Large intestine (tissue), 12 donors: ENCODE measurements at places on chromosomes 13 and 19. TPM values are rescaled to one million over a fixed set of nuclear protein-coding genes. Genes with fewer than 3 reads are reported as not detected.

The GNG7 gene
- polyA plus RNA-seq, result 2.2 TPM

- no peak overlapping the region for H3K4me3 ChIP-seq
- no peak overlapping the region for H3K27ac ChIP-seq
- H3K36me3 ChIP-seq, result no peaks in the 10 kb centered on the region
- no peaks in the 10 kb centered on the region for H3K27me3 ChIP-seq
- DNase-seq, result no peak
Observed at GRCh38 chr13:40631605-40632004, 34.8 kb downstream of the FOXO1 start.

DNA sequence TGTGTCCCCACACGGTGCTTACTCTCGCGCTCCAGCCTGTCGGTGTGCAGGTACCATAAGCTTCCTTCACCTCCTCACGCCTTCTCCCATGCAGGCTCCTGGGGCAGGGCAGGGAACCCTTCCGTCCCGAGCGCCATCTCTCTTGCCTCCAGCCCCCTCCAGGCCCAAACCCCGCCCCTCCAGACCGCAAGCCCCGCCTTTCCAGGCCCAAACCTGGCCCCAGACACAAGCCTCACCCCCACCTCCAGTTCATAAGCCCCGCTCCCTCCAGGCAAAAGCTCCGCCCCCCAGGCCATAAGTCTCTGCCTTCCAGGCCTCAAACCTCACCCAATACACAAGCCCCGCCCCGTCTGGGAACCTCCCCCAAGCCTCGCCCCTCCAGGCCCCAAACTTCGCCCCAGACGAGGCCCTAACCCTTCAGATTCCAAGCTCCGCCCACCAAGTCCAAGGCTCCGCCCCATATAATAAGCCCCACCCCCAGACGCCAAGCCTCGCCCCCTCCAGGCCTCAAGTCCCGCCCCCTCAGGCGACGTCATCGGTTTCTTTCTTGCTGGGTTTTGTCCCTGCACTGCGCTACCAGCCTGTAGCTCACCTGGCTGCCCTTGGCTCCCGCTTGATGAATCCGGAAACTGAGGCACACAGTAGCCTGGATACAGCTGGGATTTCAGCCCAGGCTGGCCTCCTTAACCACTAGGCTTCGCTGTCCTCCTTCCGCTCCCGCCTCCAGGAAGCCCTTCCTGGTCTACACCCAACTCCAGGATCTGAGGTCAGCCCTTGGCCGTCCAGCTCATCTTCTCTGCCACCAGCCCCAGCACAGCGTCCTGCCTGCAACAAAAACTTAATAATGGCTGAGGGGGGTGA lies 16.1 kb downstream of the MKNK2 start:
- peaks cover 10% of the 10 kb centered on the region for H3K4me1 ChIP-seq
- H3K36me3 ChIP-seq, result peaks cover 18% of the 10 kb centered on the region
- no peaks in the 10 kb centered on the region for H3K27me3 ChIP-seq
- peak; percentile 72 for DNase-seq
- peak overlapping the region; percentile 22 for H3K27ac ChIP-seq
- H3K4me3 ChIP-seq, result peak overlapping the region; percentile 30

DNA sequence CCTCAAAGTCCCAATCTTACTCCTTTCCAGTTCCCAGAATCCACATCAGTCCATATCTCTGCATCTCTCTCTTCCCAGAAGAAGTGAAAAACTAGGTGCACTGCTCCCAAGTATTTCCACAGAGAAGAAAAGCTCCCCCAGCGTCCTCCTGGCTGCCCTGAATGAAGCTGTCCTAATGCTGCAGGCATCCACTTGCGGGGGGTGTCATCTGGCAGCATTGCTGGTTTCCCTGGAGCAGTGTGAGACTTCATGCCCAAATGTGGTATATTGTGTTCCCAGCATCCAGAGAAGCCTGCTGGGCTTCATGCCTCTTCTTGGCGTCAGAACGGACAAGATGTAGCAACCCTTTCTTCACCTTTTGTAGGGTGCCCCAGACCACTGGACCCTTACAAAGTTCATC lies 32.9 kb upstream of the ARHGEF7 start:
- H3K4me1 ChIP-seq, result no peaks in the 10 kb centered on the region
- no peak overlapping the region for H3K27ac ChIP-seq
- no peak overlapping the region for H3K4me3 ChIP-seq
- no peak for DNase-seq

DNA sequence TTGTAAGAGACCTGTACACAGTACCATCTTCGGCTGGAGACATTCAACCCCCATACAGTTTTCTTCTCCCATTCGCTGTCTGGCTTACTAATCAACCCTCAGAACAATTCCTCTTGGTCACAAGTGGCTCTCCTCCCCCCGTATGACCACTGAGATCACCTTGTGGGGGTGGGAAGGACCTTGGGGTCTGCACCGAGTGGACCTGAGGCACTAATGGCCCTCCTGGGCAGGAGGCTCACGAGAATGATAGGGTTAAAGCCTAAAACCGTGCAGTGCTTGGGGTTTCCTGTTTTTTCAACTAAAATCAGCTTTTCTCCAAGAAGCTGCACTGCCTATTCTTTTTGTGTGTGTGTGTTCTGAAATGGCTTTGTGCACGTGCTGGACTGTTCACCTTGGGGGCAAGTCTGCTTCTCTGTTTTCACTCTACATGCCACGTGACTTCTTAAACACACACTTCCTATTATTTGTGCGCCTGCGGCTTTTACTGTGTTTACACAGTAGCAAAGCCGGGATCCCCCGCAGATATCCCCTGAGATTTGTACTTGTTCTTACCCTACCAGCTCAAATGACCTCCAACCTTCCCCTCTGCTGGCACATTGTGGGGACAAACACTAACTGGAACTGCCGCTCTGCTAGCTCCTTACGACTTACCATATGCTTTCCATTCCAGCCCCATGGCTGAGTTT lies 12.3 kb downstream of the RBM26 start:
- no peak overlapping the region for H3K4me3 ChIP-seq
- no peak for DNase-seq
- peaks cover 18% of the 10 kb centered on the region for H3K36me3 ChIP-seq
- peaks cover 9% of the 10 kb centered on the region for H3K4me1 ChIP-seq
